ENCODE measurements at places on chromosomes 11 and 22.

GRCh38 chr11:130178441-130179339 is 19.1 kb downstream of the ST14 start:
- no peak for DNase-seq

DNA sequence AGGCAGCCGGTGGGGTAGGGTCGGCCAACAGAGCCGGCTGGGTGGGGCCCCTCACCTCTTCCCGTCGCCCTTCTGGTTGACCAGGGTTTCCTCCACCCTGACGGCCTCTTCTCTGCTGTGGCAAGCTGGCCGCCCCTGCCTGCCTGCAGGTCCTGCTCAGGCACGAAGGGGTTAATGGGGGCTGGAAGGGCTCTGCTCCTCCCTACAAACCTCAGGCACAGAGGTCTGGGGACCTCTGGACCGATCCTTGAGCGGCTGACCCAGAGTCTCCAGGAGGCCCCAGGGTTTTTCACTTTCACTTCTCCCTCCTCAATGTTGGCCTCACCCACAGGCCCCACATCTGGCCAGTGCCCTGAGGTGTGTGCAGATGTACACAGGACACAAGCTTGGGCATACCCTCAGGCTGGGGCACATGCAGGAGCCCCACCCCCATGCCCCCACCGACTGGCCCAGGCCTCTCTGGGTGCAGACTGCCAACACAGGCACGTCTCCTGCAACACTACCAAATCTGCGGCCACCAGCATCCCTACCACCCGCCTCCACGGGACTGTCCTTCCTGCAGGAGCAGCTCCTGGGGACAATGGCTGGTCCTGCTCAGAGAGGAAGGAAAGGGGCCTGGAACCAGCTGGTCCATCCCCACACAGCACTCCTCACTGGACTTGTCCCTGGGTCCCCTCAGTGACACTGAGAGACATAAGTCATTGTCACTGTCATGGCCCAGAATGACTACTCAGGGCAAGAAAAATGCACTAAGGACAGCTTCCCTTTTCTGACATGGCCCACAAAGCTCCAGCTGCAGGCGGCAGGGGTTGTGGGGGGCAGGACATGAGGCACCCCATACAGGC is 3.2 kb upstream of the TBX1 start:
- DNase-seq: no peak

- no peak for DNase-seq
Measured at GRCh38 chr11:90630176-90630575, 407.3 kb upstream of the CHORDC1 start.

GRCh38 chr11:576811-577610 is 741 bp downstream of the PHRF1 start:
- DNase-seq: no peak

DNA sequence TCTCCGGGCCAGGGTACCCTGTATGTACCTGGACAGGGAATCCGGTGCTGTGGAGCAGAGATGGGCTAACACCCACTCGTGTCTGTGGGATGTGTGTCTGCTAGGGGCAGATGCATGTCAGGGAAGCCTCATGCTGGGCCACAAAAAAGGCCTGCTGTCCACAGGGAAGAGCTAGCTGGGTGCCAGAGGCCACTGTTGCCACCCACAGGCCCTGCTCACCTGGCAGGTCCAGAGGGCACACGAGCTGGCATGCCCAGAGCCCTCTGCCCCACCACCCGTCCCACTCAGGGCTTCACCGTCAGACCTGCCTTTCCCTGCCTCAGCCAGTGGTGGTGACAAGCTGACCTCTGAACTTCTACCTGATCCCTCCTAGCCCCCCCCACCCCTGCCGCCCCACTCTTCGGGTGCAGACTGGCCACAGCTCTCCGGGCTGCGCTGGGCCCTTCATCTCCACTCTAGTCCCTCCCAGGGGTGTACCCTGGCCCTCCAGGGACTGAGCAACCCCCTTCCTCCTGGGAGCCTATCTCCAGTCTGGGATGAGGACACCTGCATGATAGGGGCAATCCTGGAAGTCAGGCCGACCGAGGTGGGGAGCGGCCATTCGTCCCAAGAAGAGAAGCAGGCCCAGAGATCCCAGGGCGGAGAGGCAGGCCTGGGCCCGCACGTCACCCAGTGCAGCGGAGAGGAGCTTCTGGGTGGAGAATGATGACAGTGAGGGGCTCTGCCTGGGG is 1.4 kb downstream of the SLC25A22 start:
- DNase-seq: no peak

- no peak for DNase-seq
Measured at GRCh38 chr11:118321386-118322082, 17.0 kb downstream of the CD3E start.

GRCh38 chr22:22030493-22031182 is 48.1 kb upstream of the TOP3B start:
- DNase-seq: no peak

GRCh38 chr22:49564666-49565515 is 262.8 kb downstream of the BRD1 start:
- no peak for DNase-seq

Data from dermis microvascular lymphatic vessel endothelial cell (primary cell).